ENCODE measurements at places on chromosomes 13 and 19. TPM values are rescaled to one million over a fixed set of nuclear protein-coding genes. Genes with fewer than 3 reads are reported as not detected.

DNA sequence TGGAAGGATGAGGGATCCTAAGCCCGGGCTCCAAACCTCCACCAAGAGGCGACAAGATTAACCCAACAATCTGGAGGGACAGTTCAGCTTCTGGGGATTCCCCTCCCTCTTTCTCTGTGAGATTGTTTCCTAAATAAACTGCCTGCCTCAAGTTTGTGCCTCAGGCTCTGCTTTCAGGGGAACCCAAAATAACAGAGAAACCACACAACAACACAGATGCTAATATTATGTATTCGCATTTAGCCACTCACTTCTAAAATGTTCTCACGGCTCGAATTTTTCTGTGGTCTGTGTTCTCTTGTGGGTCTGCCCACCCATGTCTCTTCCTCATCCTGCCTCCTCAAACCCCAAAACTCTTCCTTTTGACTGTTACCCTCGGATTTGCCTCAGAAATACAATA, 1381.1 kb upstream of the SLC10A2 start:
- no peaks in the 10 kb centered on the region for H3K27me3 ChIP-seq
- DNase-seq = no peak
- H3K36me3 ChIP-seq = no peaks in the 10 kb centered on the region
- H3K4me3 ChIP-seq = no peak overlapping the region

DNA sequence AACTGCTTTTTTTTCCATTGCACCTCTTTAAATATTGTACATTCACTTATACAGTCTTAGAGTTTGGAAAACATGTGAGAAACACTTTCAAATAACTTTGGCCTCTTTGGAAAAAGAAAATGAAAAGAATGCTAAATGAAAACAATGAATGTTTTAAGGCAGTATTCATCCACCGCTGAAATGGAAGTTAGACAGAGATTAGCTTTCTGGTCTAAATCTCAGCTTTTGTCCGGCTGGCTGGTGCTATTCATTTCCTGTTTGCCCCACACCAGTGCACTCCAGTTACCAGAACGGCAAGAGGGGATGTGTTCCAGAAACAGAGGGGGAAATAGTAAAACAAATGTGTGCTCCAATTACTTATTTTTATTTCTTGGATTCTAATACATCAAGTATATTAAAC, 1201.3 kb downstream of the EFNB2 start:
- H3K27ac ChIP-seq = no peak overlapping the region
- no peak for DNase-seq
- H3K4me3 ChIP-seq = no peak overlapping the region
- no peaks in the 10 kb centered on the region for H3K27me3 ChIP-seq
- H3K36me3 ChIP-seq = no peaks in the 10 kb centered on the region

- H3K36me3 ChIP-seq = no peaks in the 10 kb centered on the region
- no peaks in the 10 kb centered on the region for H3K27me3 ChIP-seq
- no peak for DNase-seq
- no peak overlapping the region for H3K4me3 ChIP-seq
These were observed 95.7 kb upstream of the C1QTNF9B start for GRCh38 chr13:23992781-23993679.

- H3K27me3 ChIP-seq = no peaks in the 10 kb centered on the region
- no peaks in the 10 kb centered on the region for H3K4me1 ChIP-seq
- H3K4me3 ChIP-seq = no peak overlapping the region
- no peaks in the 10 kb centered on the region for H3K36me3 ChIP-seq
These were observed 45.8 kb downstream of the GGACT start for GRCh38 chr13:100542826-100543156.

DNA sequence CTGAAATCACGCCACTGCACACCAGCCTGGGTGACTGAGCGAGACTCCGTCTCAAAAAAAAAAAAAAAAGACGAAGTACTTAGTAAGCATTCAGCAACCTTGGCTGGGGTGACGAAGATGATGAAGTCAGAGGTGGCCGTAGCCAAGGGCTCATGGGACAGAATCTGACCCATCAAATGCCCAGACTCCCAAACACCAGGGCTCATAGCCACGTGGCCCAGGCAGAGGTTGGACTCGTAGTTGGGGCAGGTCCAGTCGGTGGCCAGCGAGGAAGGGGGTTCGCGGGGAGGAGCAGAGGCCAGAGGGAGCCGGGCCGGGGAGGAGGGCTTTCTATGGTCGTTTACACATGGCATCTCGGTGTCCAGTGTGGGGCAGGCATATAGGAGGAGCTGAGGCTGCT, 52.1 kb upstream of the EHD2 start:
- H3K36me3 ChIP-seq = peaks cover 14% of the 10 kb centered on the region
- H3K27ac ChIP-seq = no peak overlapping the region
- H3K4me3 ChIP-seq = no peak overlapping the region
- H3K4me1 ChIP-seq = no peaks in the 10 kb centered on the region
- no peak for DNase-seq

DNA sequence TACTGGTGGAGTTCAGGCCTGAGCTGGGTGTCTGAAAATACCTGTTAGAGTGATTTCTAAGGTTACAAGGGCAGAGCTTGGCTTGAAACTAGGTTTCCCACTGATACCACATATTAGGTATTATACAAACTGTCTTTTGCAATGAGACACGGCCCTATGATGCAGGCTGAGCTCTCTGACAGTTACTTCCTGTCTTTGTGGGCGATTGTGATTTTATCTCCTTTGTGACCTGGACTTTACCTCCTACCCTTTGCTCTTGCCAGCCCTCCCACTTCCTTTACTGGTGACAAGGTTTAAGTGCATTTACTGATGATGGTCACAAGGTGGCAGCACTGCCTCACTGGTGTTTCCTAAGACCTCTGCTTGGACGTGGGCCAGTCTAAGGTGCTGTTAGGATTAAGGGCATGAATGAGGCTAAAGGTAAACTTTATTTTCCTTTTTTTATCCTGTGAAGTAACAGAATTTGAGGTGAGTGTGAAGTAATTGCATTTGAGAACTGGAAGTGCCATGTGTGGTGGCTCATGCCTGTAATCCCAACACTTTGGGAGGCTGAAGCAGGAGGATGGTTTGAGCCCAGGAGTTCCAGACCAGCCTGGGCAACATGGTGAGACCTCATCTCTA, 7.7 kb upstream of the CXCL17 start:
- no peak overlapping the region for H3K4me3 ChIP-seq
- peak; percentile 70 for DNase-seq
- peak overlapping the region; percentile 54 for H3K27ac ChIP-seq
- H3K27me3 ChIP-seq = peaks cover 6% of the 10 kb centered on the region

GRCh38 chr13:26656919-26657318, 99.4 kb downstream of the WASF3 start:
- no peak overlapping the region for H3K27ac ChIP-seq
- no peaks in the 10 kb centered on the region for H3K4me1 ChIP-seq
- DNase-seq = no peak
- no peaks in the 10 kb centered on the region for H3K27me3 ChIP-seq
- H3K36me3 ChIP-seq = no peaks in the 10 kb centered on the region
- H3K4me3 ChIP-seq = no peak overlapping the region

DNA sequence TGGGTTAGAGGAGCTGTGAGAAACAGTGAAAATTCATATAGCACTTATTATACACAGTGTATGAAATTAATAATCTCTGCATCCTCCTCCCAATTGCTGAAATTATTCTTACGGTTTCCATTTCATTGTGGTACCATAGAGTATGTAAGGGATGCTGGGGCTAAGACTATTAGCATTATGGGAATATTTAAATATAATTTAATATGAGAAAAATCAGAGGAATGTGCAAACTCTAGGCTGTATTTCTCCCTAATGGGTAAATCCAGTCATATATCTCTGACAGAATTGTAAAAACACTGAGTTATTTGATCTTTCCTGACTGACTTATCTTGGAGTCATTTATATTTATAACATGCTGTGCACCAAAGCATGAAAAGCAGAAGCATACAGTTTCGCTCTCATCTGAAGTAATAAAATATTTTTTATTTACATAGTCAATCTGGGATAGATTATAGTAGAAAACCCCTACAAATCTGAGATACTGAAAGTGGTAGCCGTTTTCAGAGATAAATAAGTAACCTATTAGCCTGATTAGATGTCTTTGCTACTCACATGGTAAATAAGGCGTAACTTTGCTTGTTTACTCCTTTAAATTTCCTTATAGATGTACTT, 34.9 kb downstream of the LRCH1 start:
- H3K4me1 ChIP-seq = peaks cover 4% of the 10 kb centered on the region
- no peak for DNase-seq
- H3K27ac ChIP-seq = no peak overlapping the region
- H3K4me3 ChIP-seq = no peak overlapping the region
- no peaks in the 10 kb centered on the region for H3K36me3 ChIP-seq

The ZNF610 gene
- 3.4 TPM for total RNA-seq

The TMEM238 gene
- 2.5 TPM for total RNA-seq

DNA sequence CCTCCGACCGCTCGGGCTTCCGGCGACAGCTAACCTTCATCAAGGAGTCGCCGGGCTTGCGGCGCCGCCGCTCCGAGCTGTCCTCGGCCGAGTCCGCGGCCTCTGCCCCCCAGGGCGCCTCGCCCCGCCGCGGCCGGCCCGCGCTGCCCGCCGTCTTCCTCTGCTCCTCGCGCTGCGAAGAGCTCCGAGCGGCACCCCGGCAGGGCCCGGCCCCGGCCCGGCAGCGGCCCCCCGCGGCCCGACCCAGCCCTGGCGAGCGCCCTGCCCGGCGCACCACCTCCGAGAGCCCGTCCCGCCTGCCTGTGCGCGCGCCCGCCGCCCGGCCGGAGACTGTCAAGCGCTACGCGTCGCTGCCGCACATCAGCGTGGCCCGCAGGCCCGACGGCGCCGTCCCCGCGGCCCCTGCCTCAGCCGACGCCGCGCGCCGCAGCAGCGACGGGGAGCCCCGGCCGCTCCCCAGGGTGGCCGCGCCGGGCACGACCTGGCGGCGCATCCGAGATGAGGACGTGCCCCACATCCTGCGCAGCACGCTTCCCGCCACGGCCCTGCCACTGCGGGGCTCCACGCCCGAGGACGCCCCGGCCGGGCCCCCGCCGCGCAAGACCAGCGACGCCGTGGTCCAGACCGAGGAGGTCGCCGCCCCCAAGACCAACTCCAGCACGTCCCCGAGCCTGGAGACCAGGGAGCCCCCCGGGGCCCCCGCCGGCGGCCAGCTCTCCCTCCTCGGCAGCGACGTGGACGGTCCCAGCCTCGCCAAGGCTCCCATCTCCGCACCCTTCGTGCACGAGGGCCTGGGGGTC, 9.6 kb downstream of the C19orf25 start:
- peaks cover 91% of the 10 kb centered on the region for H3K27me3 ChIP-seq
- peak overlapping the region; percentile 47 for H3K4me3 ChIP-seq
- no peaks in the 10 kb centered on the region for H3K36me3 ChIP-seq
- H3K4me1 ChIP-seq = peaks cover 20% of the 10 kb centered on the region
- DNase-seq = no peak

GRCh38 chr19:55641426-55642152, 787 bp downstream of the ZNF580 start:
- H3K36me3 ChIP-seq = peaks cover 21% of the 10 kb centered on the region
- peaks cover 16% of the 10 kb centered on the region for H3K27me3 ChIP-seq

The CYP2A7 gene
- not detected for total RNA-seq

- no peaks in the 10 kb centered on the region for H3K4me1 ChIP-seq
- H3K27me3 ChIP-seq = no peaks in the 10 kb centered on the region
- peaks cover 7% of the 10 kb centered on the region for H3K36me3 ChIP-seq
- H3K27ac ChIP-seq = no peak overlapping the region
- H3K4me3 ChIP-seq = no peak overlapping the region
These were observed 10.4 kb downstream of the SETDB2 start for GRCh38 chr13:49454388-49455006.

GRCh38 chr13:39618561-39618960, 15.6 kb upstream of the LHFPL6 start:
- no peaks in the 10 kb centered on the region for H3K27me3 ChIP-seq
- no peak for DNase-seq
- H3K4me1 ChIP-seq = no peaks in the 10 kb centered on the region
- H3K36me3 ChIP-seq = no peaks in the 10 kb centered on the region
- H3K27ac ChIP-seq = no peak overlapping the region

DNA sequence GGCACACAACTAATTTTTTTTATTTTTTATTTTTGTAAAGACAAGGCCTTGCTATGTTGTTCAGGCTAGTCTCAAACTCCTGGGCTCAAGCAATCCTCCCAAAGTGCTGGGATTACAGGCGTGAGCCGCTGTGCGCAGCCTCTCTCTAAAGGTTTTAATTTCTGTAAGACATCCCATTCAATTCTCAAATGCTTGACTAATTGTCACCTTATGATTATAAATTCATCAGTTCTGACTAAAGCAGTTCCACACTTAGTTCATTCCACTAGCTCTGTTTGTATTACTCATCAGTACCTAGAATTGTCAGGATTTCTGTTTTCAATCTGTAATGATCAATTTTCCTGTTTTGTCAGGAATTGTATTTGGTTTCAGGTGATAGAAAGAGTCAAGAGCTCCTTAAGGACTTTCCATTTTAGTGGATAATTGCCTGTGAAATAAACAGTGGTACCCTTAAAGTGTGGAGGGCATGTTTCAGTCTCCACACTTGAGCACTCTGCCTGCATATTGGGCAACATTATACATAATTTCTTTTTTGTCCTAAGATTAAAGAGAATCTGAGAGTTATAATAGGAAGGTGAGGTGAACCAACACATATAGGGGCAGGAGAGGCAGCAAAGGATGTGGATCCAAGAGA, 27.6 kb downstream of the GPALPP1 start:
- no peaks in the 10 kb centered on the region for H3K27me3 ChIP-seq
- peaks cover 3% of the 10 kb centered on the region for H3K36me3 ChIP-seq
- H3K27ac ChIP-seq = no peak overlapping the region

The TMEM255B gene
- total RNA-seq = 0.61 TPM

DNA sequence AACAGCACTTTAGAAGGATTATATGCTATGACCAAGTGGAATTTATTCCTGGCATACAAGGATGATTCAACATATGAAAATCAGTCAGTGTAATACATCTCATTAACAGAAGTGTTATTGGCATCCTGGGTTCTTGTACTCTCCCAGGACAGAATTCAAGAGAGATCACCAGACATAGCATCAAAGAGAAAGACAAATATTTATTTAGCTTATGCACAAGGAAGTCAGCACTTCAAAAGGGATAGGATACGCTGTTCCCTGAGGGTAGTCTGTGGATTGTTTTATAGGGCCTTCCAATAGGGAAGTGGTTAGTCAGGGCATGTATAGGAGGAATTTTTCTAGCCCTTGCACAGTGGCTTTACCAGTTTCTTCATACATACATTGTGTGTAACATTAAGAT, 1238.0 kb downstream of the PCDH17 start:
- no peak overlapping the region for H3K27ac ChIP-seq
- no peak for DNase-seq
- no peaks in the 10 kb centered on the region for H3K4me1 ChIP-seq
- no peaks in the 10 kb centered on the region for H3K36me3 ChIP-seq
- no peak overlapping the region for H3K4me3 ChIP-seq

GRCh38 chr13:52010890-52011631, at the start of gene ATP7B:
TSS of gene ATP7B (minus strand) at chr13:52011450. CDS start at chr13:52011337, 113 bp downstream.
- H3K4me3 ChIP-seq = peak within 1 kb of the TSS; percentile 67
- peak within 1 kb of the TSS; percentile 78 for H3K27ac ChIP-seq
- peaks cover 21% of the 10 kb centered on the region for H3K27me3 ChIP-seq
- H3K36me3 ChIP-seq = no peaks in the 10 kb centered on the region

- no peak overlapping the region for H3K27ac ChIP-seq
- H3K36me3 ChIP-seq = no peaks in the 10 kb centered on the region
- no peaks in the 10 kb centered on the region for H3K27me3 ChIP-seq
- H3K4me3 ChIP-seq = no peak overlapping the region
- no peak for DNase-seq
These were observed 169.5 kb downstream of the DCLK1 start for GRCh38 chr13:35961461-35962220.

GRCh38 chr13:111877906-111878305, 189.0 kb upstream of the SOX1 start:
- DNase-seq = no peak
- H3K36me3 ChIP-seq = no peaks in the 10 kb centered on the region
- no peak overlapping the region for H3K27ac ChIP-seq
- H3K27me3 ChIP-seq = no peaks in the 10 kb centered on the region
- H3K4me1 ChIP-seq = no peaks in the 10 kb centered on the region
- no peak overlapping the region for H3K4me3 ChIP-seq

Measured in thymus (tissue), 14 donors.